ENCODE measurements at places on chromosomes 4 and X. TPM values are rescaled to one million over a fixed set of nuclear protein-coding genes. Genes with fewer than 3 reads are reported as not detected.

CT45A3 gene
- not detected for total RNA-seq

RAB40AL gene
- total RNA-seq, result 0.54 TPM

PGRMC2 gene
- 65.2 TPM for total RNA-seq

EDA2R gene
- 0.43 TPM for total RNA-seq
